ENCODE measurements at places on chromosomes 13 and 19.
A peak's percentile ranks its signal among the peaks of the same experiment; 100 is the strongest.

- no peak for DNase-seq
- H3K27ac ChIP-seq, result peak overlapping the region; percentile 55
- peaks cover 62% of the 10 kb centered on the region for H3K36me3 ChIP-seq
- H3K4me3 ChIP-seq, result peak overlapping the region; percentile 45
- no peaks in the 10 kb centered on the region for H3K27me3 ChIP-seq
- peaks cover 59% of the 10 kb centered on the region for H3K4me1 ChIP-seq
Observed at GRCh38 chr13:31138515-31138914, 23.2 kb downstream of the HSPH1 start.

DNA sequence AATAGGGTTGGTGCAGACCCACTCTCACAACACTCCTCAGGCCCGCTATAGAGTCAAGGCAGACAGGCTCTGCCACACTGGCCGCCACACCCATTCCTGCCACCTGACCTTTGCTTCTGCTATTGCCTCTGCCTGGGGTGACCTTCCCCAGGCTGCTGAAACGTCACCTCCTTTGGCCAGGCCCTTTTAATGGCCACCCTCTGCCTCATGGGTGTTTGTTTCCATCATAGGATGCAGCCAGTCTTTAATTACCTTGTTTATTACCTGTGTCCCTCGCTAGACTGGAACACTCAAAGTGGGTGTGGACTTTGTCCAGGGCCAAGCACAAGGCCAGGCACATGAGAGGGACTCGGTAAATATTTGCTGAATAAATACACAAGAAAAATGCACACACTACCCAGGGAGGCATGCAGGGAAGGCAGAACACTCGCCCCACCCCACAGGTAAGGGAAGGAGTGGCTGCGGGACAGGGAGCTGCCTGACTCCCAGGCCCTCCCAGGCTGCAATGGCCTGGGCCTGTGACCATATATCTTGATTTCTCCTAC, 3.2 kb downstream of the LSM4 start:
- peaks cover 22% of the 10 kb centered on the region for H3K36me3 ChIP-seq
- no peak for DNase-seq
- H3K4me1 ChIP-seq, result peaks cover 75% of the 10 kb centered on the region
- H3K4me3 ChIP-seq, result peak overlapping the region; percentile 50
- H3K27me3 ChIP-seq, result no peaks in the 10 kb centered on the region

DNA sequence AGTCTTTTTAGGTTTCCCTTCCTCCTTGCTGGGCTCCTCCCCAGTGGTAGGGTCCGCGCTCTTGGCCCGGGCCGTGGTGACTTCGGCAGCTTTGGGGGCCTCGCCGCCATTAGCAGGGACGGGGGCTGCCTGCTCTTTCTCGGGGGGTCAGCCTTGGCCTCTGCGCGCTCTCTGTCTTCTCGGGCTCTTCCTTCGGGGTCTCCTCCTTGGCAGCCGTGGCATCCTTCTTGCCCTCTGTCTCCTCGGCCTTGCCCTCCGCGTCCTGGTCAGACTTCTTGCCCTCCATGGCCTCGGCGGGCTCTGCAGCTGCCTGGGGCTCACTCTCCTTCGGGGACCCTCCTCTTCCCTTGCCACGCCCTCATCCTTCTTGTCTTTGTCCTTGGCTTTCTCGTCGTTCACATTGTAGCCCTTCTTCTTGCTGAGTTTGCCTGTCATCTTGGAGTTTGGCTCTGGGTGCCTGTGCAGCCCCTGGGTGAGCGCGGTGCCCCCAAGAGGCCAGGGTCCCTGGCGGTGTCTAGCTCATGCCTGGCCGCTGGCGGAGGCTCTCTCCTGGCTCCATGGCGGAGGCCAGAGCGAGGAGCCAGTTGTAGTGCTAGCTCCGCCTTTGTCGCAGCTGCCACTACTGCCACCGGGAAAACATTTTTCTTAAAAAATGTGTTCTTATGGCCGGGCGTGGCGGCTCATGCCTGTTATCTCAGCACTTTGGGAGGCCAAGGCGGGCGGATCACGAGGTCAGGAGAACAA, 283.0 kb upstream of the SGCG start:
- no peak for DNase-seq
- H3K4me3 ChIP-seq, result no peak overlapping the region
- no peaks in the 10 kb centered on the region for H3K27me3 ChIP-seq
- H3K36me3 ChIP-seq, result peaks cover 2% of the 10 kb centered on the region
- H3K27ac ChIP-seq, result no peak overlapping the region

GRCh38 chr19:13962699-13963602, 10.6 kb downstream of the DCAF15 start:
- H3K27ac ChIP-seq, result no peak overlapping the region
- no peaks in the 10 kb centered on the region for H3K27me3 ChIP-seq
- H3K4me3 ChIP-seq, result no peak overlapping the region
- H3K36me3 ChIP-seq, result no peaks in the 10 kb centered on the region
- no peak for DNase-seq
- no peaks in the 10 kb centered on the region for H3K4me1 ChIP-seq

GRCh38 chr13:63110466-63110865, 1694.8 kb upstream of the PCDH20 start:
- no peaks in the 10 kb centered on the region for H3K36me3 ChIP-seq
- H3K27me3 ChIP-seq, result no peaks in the 10 kb centered on the region
- H3K4me1 ChIP-seq, result no peaks in the 10 kb centered on the region
- DNase-seq, result no peak
- no peak overlapping the region for H3K4me3 ChIP-seq
- H3K27ac ChIP-seq, result no peak overlapping the region

- H3K4me1 ChIP-seq, result peaks cover 37% of the 10 kb centered on the region
- H3K4me3 ChIP-seq, result peak overlapping the region; percentile 87
- H3K36me3 ChIP-seq, result no peaks in the 10 kb centered on the region
- H3K27me3 ChIP-seq, result peaks cover 6% of the 10 kb centered on the region
Observed at GRCh38 chr19:3361384-3362216, 4.8 kb upstream of the NFIC start.

DNA sequence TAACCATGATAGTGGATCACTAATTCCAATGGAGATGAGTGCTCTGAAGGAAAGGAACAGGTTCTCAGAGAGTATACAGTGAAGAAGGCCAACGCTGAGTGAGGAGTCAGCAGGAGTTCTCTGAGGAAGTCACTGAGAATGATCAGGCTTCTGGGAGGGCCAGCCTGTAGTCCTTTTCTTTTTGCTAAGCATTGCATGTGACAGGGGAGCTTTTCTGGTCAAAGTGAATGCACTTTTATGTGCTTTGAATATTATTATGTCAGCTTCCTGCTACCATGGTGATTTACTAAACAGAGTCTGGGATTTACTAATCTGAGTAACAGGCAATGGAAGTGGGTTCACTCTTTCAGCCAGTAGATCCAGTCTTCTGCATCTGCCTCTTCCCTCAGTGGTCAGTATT, 81.1 kb upstream of the SERP2 start:
- H3K4me3 ChIP-seq, result peak overlapping the region; percentile 54
- no peak for DNase-seq
- no peaks in the 10 kb centered on the region for H3K36me3 ChIP-seq
- H3K27ac ChIP-seq, result peak overlapping the region; percentile 48

GRCh38 chr19:18650021-18650390, 13.2 kb downstream of the KLHL26 start:
- H3K27ac ChIP-seq, result no peak overlapping the region
- no peak overlapping the region for H3K4me3 ChIP-seq
- H3K36me3 ChIP-seq, result peaks cover 1% of the 10 kb centered on the region
- H3K27me3 ChIP-seq, result no peaks in the 10 kb centered on the region
- H3K4me1 ChIP-seq, result peaks cover 24% of the 10 kb centered on the region

- no peak overlapping the region for H3K4me3 ChIP-seq
- H3K36me3 ChIP-seq, result no peaks in the 10 kb centered on the region
- peaks cover 8% of the 10 kb centered on the region for H3K4me1 ChIP-seq
- no peaks in the 10 kb centered on the region for H3K27me3 ChIP-seq
- DNase-seq, result no peak
Observed at GRCh38 chr19:16249826-16250404, 52.2 kb downstream of the AP1M1 start.

GRCh38 chr13:51645154-51645650, 60.9 kb downstream of the WDFY2 start:
- DNase-seq, result peak; percentile 26
- peaks cover 41% of the 10 kb centered on the region for H3K4me1 ChIP-seq

GRCh38 chr19:5016781-5017180, 47.9 kb downstream of the KDM4B start:
- no peak overlapping the region for H3K4me3 ChIP-seq
- H3K36me3 ChIP-seq, result no peaks in the 10 kb centered on the region
- no peak for DNase-seq
- no peaks in the 10 kb centered on the region for H3K4me1 ChIP-seq
- H3K27me3 ChIP-seq, result no peaks in the 10 kb centered on the region

DNA sequence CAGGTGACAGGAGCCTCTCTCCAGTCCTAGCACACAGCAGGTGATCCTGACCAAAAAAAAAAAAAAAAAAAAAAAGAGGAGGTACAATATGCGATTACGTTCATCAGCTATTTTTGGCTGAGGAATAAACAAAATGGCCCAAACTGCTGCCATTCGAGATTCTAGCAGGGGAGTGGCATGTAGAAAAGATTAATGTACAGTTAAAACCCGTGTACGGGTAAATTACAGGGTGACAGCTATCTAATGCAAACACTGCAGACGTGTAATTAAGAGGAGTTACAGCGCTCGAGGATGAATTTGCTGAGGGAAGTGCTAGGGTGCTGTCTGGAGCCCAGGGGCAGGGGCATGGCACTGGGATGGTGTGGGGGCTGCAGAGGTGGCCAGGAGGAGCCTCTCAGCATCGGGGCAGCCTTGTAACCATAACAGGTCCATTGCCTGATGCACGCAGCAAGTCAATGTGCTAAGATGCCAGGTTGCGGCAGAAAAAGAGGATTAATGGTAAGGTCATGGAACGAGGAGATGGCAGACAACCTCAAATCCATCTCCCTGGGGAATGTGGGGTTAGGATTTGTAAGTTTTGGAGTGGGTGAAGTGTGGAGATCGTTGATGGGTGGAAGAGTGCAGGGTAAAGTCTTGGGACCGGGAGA, 17.4 kb downstream of the CHST8 start:
- H3K27ac ChIP-seq, result no peak overlapping the region
- H3K4me1 ChIP-seq, result no peaks in the 10 kb centered on the region
- peaks cover 16% of the 10 kb centered on the region for H3K27me3 ChIP-seq
- DNase-seq, result no peak

DNA sequence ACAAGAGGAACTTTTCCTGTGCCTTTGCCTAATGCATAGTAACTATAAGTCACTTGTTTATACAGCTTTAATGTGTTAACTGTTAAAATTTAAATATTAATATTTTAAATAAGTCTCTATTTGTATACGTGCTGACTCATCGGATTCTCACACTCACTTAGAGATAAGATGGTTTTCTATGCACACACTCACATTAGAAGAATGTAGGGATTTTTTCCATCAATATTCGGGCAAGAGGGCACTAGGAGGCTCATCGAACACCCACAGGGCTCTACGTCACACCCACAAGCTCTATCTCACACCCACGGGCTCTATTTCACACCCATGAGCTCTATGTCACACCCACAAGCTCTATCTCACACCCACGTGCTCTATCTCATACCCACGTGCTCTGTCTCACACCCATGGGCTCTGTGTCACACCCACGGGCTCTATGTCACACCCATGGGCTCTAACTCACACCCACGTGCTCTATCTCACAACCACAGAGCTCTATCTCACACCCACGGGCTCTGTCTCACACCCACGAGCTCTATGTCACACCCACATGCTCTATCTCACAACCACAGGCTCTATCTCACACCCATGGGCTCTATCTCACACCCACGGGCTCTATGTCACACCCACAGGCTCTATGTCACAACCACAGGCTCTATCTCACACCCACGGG, 73.4 kb downstream of the COL4A2 start:
- DNase-seq, result no peak
- H3K27ac ChIP-seq, result no peak overlapping the region
- peaks cover 11% of the 10 kb centered on the region for H3K27me3 ChIP-seq
- H3K4me3 ChIP-seq, result no peak overlapping the region

DNA sequence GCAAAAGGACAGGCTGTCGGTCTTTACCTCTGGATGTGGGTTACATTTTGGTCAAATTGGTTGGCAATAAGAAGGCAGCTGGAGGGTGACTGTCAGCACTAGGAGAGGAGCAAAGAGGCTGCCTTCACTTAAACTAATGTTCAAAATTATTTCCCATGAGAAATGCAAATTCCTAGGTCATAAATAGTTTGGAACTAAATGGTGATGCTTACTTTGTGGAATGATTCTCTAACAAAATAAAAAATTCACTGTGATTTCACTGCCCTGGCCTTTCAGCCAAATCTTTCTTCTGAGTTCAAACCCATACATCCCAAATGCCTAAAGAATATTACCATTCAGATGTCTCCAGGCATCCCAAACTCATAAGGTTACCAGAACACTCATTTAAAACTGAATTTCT, 25.0 kb upstream of the OXGR1 start:
- H3K4me1 ChIP-seq, result peaks cover 7% of the 10 kb centered on the region
- no peaks in the 10 kb centered on the region for H3K36me3 ChIP-seq
- H3K27ac ChIP-seq, result no peak overlapping the region
- DNase-seq, result no peak

DNA sequence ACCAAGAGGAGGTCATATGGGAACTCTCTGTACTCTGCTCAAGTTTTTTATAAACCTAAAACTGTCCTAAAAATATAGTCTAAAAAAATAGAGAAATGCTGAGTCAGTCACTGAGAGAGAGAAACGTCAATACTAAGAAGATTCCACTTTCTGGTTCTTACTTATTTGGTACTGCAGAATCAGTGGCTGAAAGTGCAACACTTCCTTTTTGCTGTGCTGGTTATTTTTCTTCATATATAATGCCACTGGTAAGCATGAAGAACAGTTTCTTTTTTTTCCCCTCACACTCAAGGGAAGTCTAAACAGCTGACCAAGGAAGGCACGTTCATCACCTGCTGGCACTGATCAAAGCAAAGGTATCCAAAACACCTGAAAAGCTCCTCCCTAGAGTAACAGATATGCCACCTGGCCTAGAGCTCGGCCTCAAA, 44.3 kb upstream of the N4BP2L1 start:
- no peaks in the 10 kb centered on the region for H3K27me3 ChIP-seq
- no peaks in the 10 kb centered on the region for H3K36me3 ChIP-seq
- no peak overlapping the region for H3K4me3 ChIP-seq
- peak overlapping the region; percentile 70 for H3K27ac ChIP-seq
- no peak for DNase-seq

DNA sequence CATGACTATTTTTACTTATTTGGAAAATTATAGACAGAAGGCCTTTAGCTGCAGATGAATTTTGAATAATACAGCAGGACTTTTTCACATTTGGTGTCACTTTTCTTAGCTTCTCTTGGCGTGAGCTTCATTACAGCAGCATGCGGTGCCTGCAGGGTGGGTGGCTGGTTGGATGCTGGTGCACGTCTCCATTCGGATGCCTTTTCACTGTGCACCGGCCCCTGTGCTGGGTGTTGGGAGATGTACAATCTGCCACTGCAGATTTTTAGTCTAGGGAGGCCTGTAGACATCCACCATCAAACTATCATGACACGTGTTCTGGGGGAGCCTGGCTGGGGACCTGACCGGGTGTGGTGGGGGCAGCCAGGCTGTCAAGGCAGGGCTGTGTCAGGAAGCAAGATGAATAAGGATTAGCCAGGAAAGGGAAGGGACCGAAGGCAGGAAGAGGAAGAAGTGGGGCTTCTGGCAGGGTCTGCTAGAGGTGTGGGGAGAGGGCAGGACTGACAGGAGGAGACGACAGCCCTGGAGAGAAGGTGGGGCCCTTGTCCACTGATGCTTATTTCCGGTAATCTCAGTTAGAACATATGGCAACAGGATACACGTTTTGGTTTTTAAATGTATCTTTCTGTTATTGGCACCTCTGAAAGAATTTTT, 88.8 kb downstream of the ARHGEF7 start:
- H3K4me1 ChIP-seq, result peaks cover 73% of the 10 kb centered on the region
- no peaks in the 10 kb centered on the region for H3K27me3 ChIP-seq
- H3K36me3 ChIP-seq, result peaks cover 8% of the 10 kb centered on the region
- DNase-seq, result no peak
- H3K27ac ChIP-seq, result no peak overlapping the region
